Stimulated activated CD4-positive, alpha-beta T cell treated with anti-CD3 and anti-CD28 coated beads, Interleukin-15, amount 100 ng/mL, for 48 hours (primary cell): ENCODE measurements at places on chromosomes 5 and 9.

- no peak for DNase-seq
These were observed 250.2 kb upstream of the GAS1 start for GRCh38 chr9:87197349-87198130.

DNA sequence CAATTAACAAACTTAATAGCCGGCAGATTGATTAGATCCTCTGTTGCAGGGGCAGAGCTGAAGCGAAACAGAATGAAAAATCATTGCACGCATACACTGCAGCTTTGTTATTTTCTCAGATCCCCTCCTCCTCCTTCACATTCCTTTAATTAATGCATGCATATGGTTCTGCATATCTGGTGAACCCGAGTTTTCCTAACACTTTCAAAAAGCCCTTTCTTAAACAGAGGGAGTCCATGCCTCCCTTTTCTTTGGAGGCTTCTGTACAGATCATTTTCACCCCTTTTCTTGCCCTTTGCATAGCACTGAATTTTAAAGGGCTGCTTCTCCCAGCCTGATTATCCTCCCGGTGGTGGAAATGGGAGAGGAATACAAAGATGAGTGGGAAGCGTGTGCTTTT, 136.6 kb upstream of the TBCA start:
- DNase-seq: no peak

GRCh38 chr9:76704593-76705204, 59.5 kb upstream of the PCA3 start:
- DNase-seq: no peak

- no peak for DNase-seq
These were observed 142.2 kb downstream of the TTLL11 start for GRCh38 chr9:121950866-121951265.

DNA sequence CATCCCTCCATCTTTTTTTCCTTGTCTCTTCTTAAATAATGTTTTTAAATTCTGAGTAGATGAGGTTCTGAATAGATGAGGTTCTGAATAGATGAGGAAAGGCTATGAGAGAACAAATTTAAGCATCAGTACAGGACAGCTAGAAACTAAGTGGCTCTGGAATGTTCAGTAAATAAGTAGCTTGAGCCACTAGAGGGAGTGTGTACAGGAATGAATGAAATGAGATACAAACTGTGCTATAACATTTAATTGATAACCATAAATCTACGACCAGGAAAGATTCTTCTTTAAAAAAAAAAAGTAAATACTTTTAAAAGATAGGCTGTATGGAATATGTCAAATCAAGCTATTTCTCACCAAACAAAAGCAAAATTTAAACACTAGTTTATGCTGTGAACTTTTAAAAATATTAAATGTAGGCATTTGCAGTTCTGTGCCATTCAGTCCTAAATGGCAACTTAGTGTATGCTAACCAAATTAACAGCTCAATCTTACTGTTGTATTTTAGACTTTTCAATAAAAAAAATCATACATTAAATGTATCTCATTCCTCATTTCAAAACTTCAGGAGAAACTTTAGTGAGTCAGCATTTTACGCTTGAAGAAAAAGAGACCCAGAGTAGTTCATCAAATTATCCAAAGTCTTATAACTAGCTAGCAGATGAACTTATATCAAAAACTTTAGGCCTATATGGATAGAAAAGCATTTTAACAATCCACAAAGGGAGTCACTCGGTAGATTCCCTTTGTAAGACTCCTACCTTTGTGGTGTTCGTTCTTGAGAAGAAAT, 70.4 kb upstream of the SNX2 start:
- DNase-seq: no peak

DNA sequence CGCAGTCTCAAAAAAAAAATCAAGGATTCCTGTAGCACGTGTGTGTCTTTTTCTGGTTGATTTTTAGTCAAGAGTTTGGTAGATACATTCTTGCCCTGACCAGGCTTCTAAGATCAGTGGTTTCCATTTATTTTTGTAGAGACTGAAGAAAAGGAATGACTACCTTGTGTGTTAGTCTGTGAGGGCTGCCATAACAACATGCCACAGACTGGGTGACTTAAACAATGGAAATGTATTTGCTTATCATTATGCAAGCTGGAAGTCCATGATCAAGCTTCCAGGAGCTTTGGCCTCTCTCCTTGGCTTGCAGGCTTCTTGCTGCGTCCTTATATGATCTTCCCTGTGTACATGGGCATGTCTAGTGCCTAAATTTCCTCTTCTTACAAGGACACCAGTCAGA, 127.0 kb downstream of the CCDC192 start:
- no peak for DNase-seq

- no peak for DNase-seq
These were observed 275.7 kb downstream of the CSNK1G3 start for GRCh38 chr5:123787635-123788034.

- DNase-seq: no peak
These were observed 383.6 kb downstream of the CCDC171 start for GRCh38 chr9:15936306-15936921.

GRCh38 chr9:27799326-27799725, 226.0 kb upstream of the C9orf72 start:
- no peak for DNase-seq

- no peak for DNase-seq
These were observed 146.4 kb downstream of the GCNT1 start for GRCh38 chr9:76605321-76605900.

DNA sequence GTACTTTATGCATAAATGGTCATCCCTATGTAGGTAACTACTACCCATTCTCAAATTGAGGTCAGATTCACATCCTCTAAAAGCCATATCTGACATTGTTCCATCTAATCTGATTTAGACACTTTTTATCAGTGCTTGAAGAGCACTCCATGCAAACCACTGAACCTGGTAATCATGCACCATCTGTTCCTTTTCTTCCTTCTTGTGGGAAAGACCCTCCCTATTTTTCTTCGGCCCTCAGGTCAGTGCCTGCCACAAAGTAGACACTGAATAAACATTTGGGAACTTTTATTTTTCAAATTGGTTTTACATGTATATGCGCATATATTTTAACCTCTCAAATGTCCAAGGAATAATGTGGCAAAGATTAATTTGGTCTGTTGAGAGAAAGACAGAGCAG, 26.0 kb upstream of the PDE4D start:
- no peak for DNase-seq

- no peak for DNase-seq
These were observed 72.1 kb downstream of the C7 start for GRCh38 chr5:40981420-40981819.

DNA sequence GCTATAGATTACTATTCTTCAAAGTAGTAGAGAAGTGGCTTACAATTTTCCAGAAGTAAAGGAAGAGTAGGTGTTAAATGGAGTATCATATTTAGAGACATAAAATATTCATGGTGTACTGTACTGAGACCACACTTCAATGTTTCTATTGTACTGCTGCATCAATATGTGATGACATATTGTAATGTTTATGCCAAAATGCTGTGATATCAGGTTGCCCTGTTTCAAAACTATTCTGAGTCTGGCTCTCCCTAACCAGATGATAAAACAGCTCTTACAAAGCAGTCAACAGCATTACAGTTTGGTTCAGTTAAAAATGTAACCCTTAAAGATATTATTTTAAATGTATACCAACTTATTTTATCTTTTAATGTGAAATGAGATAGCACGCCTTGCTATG, 30.8 kb upstream of the ACOT12 start:
- no peak for DNase-seq

GRCh38 chr5:37720550-37720952, 119.3 kb downstream of the GDNF start:
- no peak for DNase-seq

GRCh38 chr5:83513491-83513890, 41.9 kb downstream of the VCAN start:
- DNase-seq: no peak

GRCh38 chr9:16171911-16172310, 619.1 kb downstream of the CCDC171 start:
- DNase-seq: no peak

DNA sequence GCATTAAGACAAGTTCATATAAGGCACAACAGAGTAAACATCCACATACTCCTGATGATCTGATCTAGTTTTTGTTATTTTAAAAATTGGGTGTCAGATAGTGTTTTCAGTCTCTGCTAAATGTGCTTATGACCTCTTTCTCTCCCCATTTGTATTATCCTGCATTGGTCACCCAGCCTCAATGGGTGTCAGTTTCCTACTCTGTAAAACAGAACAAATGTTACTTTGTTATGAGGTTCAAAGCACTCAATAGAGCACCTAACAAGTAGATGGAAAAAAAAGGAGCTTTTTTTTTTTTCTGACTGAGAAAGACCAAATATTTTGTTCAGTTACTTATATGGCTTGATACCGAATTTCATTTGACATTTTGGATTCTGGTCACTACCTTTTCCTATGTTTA, 33.6 kb upstream of the RASGRF2 start:
- DNase-seq: no peak

DNA sequence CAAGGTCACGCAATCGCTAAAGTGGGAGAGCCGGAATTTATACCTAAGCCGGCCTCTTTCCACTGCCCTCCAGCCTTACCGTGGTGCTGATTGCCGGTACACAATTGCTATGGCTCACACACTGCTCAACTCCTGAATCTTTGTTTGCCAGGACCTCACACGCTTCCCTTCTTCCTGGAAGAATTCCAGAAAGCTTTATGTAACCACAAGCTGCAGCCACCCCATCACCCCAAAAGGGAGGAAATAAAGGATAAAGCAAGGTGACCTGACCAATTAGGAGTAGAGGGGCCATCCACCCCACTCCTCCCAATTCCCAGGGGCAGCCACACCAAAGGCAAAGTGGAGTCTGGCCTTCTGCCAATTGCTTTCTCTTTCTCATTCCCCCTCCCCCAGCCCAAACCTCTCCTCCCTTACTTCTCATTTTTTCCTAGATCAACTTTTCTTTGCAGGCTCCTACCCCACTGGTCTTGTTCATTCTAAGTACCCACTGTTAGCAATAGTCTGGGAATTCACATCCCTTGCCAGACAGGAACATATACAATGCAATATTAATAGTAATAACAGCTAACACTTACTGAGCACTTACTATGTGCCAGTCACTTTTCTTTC, 18.0 kb upstream of the CDC23 start:
- no peak for DNase-seq

DNA sequence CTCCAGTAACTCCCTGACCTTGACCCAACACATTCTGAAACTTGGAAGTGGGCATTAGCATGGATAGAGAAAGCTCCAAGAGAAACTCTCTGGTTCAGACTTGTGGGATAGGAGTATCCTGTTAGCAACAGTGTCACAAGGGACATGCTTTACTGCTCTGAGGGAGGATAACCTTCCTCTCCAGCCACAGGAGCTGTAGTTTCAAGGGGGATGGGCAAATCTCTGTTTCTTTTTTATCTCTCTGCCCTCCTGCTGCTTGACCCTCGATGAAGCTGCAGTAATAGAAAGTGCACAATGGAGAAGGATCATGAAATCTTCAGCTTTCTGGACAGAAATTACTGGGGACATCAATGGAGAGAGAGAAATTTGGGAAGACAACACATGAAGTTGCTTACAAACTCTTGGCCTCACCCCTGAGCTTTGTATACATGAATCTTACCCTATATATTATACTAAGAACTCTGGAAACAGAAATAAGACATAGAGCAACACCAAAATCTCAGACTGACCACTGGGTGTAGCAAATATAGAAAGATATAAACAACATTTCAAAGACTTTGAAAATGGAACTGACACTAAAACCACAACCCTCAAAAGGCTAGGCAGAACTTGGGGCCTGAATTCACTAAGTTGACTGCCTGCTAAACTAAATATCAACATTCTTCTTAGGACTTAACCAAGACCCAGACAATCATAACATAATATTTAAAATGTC, 471.0 kb upstream of the MEF2C start:
- no peak for DNase-seq

DNA sequence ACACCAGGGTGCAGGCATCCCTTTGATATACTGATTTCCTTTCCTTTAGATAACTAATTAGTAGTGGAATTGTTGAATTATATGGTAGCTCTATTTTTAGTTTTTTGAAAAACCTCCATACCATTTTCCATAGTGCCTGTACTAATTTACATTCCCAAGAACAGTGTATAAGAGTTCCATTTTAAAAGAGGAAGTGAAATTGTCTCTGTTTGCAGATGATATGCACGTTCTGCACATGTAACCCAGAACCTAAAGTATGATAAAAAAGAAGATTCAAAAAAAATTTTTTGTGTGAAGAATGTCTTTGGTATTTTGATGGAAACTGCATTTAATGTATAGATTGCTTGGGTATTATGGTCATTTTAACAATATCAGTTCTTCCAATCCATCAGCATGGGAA, 424.0 kb upstream of the CCNH start:
- no peak for DNase-seq

- no peak for DNase-seq
These were observed 9.3 kb downstream of the ZNF618 start for GRCh38 chr9:113885183-113886025.

DNA sequence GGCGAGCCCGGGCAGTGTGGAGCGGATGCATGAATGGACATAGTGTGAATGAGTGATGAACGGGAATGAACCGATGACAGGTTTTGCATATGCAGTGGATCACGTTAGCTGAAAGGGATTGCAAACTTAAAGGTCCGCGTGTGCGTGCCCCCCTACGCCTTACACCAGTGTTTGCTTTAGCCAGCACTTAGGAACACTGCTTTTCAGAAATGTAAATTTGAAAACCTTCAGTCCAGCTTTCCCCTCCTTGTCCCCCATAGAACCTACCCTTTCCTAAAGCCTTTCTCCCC, 692 bp downstream of the PSAT1 start:
- DNase-seq: no peak

- peak; percentile 37 for DNase-seq
These were observed 31.9 kb downstream of the ANKRD33B start for GRCh38 chr5:10595672-10596309.
